ENCODE measurements at places on chromosomes 13 and 19. TPM values are rescaled to one million over a fixed set of nuclear protein-coding genes. Genes with fewer than 3 reads are reported as not detected.

GDF15 gene
- 0.97 TPM for total RNA-seq

PLIN4 gene
- not detected for total RNA-seq

GARIN5A gene
- total RNA-seq, result 1.2 TPM

SPTBN4 gene
- 1.1 TPM for total RNA-seq

GPR42 gene
- not detected for total RNA-seq

CCL25 gene
- total RNA-seq, result not detected

RYR1 gene
- 1.3 TPM for total RNA-seq

ICAM1 gene
- 1.8 TPM for total RNA-seq

NALCN gene
- 0.04 TPM for total RNA-seq

DNA sequence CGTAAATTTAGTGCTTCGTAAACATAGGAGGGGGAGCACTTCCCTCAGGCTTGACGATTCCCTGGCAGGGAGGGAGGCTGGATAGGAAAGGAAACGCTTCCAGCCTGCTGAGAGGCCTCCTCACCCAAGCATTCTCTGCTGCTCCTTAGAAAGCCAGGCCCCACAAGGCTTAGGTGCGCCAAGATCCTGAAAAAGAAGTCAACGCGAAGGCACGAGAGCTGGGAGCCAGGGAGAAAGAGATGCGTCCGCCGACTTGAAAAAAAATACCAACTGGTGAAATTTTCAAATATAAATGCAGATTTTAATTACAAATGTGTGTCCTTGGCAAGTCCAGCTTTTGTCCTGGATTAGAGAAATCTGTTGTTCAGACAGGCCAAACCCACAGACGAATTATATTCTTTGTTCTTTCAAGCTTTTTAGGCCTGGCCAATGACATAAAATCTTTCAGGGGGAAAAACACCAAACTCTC lies 64.0 kb downstream of the ALOX5AP start:
- DNase-seq, result no peak

- DNase-seq, result no peak
Measured at GRCh38 chr19:9789066-9789465, 20.5 kb upstream of the ZNF846 start.

DNA sequence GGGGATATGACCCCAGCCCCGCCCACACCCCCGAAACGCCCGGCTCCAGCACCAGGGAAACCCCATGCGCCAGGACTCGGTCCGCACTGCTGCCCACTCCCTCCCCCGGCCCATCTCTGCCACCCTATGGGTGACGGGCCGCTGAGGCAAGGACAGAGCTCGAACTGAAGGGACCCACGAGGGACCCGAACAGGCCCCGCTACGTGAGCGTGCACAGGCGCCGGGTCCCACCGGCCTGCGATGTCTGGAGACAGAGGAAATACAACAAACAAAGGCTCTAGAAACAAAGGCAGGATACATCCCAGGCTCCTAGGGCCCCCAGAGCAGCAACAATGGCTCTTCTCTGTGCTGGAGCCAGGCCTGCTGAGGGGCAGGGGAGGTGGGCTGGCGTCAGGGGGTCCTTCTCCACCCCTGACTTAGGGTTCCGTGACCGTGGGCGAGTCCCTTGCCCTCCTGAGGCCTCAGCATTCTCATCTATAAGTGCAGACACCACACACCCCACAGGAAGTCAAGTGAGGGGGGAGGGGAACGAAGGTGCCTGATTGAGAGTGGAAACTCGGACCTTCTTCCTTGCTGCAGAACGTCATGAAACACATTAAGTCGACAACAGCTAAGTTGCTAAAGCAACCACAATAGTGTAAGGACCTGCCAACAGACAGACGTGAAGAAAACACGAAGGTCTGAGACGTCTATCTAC lies 3.1 kb downstream of the ABHD17A start:
- peak; percentile 39 for DNase-seq

DNA sequence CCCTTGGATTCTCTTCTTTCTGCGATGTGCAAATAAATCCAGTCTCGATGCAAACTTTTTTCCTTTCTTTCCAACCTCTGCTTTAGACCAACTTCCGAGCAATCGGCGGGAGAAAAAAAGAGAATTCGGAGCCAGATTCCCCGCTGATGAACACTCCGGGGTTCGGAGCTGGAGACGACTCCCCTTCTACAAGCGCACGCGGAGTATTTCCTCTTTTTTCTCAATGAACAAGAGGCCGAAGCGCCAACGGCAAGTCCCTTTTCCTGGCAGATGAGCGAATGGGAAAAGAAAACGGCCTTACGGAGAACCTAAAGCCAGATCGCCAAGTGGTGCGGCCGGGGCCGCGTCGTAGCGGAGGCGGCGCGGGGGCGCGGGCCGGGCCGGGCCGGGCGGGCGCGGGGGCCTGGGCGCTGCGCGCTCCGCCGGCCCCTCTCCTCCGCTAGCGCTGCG lies 250 bp downstream of the SPRY2 start:
- no peak for DNase-seq

DNA sequence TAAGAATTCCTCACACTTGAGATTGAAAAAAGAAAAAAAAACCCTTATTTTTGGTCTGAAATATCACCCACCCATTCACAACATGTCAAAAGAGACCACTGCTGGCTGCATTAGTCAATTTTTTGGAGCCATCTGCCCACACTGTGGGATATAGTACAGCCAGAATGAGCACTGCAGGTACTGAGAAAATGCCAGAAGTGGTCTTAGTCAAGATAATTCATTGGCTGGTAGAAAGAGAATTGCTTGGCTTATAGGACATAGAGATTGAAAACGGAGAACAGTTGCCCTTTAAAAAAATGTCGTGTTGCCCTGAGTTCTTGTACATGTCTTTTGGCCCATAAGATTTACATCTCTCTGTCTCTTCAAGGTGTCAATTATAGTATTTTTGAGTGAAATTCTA lies 1899.5 kb downstream of the OLFM4 start:
- no peak for DNase-seq

DNA sequence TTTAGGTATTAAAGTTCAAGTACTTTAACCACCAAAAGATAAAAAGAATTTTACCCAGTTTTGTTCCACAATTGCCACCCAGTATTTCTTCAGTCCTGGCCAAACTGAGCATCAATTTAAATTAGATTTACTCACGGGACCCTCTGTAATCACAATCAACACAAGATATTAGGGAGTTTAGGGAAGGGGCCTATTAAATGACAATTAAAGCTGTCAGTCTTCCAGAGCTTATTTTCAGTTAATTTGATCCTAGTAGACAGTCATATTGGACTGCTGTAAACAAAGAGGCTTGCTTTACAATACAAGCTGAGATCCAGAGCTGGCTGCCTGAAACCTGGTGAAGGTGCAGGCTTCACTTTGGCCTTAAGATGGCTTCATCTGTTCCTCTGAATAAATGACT lies 321.2 kb upstream of the NBEA start:
- no peak for DNase-seq

DNA sequence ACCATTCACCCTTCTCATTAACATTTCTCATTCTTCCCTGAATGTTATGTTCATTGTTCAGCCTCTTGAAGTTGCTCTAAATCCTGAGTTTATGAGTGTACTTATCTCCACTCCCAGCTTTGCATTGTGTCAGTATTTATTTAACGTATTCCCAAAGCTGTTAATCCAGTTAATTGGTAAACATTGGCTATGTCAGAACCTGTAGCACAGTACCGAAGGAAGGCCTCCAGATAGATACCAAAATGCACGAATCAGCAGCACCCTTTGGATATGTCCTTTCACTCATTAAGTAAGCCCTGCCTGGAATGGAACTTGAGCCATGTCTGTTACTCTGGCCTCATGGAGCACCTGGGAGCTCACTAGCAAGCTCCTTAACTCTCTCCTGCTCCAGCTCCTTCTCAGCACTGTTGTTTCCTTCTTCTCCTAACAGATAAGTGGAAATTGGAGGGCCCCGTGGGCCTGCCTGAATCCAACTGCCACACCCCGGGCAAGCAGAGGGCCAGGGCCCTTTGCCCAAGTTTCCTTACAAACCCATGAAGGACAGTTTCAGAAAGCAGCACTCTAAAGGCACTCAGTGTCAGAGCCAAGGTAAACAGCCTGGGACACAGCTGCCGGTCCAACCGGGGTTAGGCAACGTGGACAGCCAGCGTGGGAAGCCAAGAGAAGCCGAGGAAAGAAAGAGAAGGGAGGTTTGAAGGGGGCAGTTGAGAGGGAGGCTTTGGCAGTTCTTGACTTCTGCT lies 155.0 kb upstream of the SERP2 start:
- DNase-seq, result no peak

- DNase-seq, result no peak
Measured at GRCh38 chr13:96036515-96036914, 16.7 kb downstream of the UGGT2 start.

DNA sequence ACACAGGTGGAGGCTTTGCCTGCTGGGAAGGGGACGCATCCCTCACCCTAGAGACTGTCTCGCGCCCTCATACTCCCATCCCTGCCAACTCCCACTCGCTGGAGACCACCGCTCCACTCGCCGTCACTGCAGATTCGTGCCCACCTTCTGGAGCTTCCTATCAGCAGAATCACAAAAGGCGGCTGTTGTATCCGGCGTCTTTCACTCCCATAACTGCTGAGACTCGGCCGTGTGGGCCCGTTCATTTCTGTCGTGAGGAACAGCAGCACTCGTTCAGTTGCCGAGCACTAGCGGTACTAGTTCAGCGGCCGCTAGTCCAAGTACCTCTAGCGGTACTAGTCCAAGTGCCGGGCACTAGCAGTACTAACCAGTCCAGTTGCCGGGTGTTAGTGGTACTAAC lies 124.6 kb upstream of the MCF2L start:
- no peak for DNase-seq

- DNase-seq, result no peak
Measured at GRCh38 chr19:5697890-5698634, 8.0 kb downstream of the RPL36 start.

GRCh38 chr13:66345971-66346370 lies 884.2 kb downstream of the PCDH9 start:
- DNase-seq, result no peak

DNA sequence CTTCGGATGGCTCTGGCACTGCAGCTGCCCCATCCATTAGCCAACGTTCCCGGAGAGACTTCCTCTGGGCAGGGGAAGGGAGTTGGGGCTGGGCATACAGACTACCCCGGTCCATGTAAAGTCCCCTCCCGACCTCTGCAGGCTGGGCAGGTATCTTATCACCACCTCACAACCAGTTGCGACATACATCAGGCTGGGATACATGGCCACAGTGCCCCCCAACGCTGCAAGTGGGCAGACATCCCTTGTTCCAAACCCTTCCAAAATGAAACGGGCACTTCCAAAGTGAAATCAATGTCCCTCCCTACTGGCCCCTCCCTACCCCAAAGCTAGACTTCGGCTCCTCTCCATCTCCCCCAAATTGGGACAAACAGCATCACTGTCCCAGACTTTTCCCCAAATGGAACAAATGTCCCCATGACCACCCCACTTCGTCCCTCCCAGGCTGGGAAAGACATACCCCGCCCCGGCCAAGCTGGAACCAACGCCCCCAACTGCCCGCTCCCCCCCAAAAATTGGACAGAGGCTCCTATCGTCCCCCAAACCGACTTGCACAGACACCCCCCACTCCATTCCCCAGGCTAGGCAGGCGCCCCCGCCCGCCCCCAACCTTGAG lies 5.0 kb downstream of the PALM3 start:
- DNase-seq, result no peak

GRCh38 chr19:6743714-6744380 lies 4.4 kb downstream of the TRIP10 start:
- no peak for DNase-seq

GRCh38 chr19:17491287-17491686 lies 20.2 kb upstream of the PGLS start:
- peak; percentile 35 for DNase-seq

- no peak for DNase-seq
Measured at GRCh38 chr19:46881092-46881491, 20.3 kb downstream of the ARHGAP35 start.

GRCh38 chr13:27826379-27827353 lies 34.4 kb downstream of the GSX1 start:
- peak; percentile 90 for DNase-seq
